Breast epithelium (tissue), 4 donors: ENCODE measurements at places on chromosomes 7 and 10. TPM values are rescaled to one million over a fixed set of nuclear protein-coding genes. Genes with fewer than 3 reads are reported as not detected.

The OPN1SW gene
- total RNA-seq, result not detected

The KCND2 gene
- 2.6 TPM for total RNA-seq

The KIFBP gene
- total RNA-seq, result 29.1 TPM

The MALRD1 gene
- 2.6 TPM for total RNA-seq

The NPS gene
- total RNA-seq, result not detected

The CDK14 gene
- 16.3 TPM for total RNA-seq

The MRPS17 gene
- total RNA-seq, result 6.9 TPM

The PLCE1 gene
- 6.2 TPM for total RNA-seq

The UNC5B gene
- total RNA-seq, result 3.5 TPM

The NUDT13 gene
- total RNA-seq, result 4.2 TPM
